NCI-H460 (cell line): ENCODE measurements at places on chromosomes 11 and 22.

DNA sequence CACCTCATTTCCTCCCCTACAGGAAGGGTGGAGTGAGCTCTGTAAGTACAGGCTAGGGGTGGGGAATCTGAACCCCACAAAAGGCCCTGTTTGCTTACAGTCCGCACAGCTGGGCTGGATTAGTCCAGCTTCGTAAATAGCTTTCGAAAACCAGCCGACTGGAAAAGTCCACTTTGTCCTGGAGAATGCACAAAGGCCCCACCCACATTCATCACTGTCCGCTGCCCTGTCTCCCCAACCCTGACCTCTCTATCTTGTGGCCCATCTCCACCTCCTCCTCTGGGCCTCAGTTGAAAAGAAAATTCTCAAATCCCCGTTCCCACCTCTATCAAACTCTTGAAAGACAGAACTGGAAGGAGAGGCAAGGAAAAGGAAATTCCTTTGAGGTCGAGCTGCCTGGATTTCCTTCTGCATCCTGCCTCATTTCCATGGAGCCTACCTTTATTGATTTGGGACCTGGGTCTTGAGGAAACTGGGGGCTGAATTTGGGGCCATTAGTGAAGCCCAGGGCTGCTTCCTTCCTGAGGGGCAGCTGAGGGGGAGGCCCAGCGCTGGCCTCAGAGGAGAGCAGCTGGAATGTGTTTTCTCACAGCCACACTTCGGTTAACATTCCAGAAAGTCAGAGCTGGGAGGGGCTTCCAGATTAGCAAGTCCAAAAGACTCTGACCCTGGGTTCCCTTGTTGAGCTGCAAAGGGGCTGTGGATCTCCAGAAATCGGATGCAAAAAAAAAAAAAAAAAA is 147.6 kb downstream of the FBXO7 start:
- DNase-seq, result no peak

DNA sequence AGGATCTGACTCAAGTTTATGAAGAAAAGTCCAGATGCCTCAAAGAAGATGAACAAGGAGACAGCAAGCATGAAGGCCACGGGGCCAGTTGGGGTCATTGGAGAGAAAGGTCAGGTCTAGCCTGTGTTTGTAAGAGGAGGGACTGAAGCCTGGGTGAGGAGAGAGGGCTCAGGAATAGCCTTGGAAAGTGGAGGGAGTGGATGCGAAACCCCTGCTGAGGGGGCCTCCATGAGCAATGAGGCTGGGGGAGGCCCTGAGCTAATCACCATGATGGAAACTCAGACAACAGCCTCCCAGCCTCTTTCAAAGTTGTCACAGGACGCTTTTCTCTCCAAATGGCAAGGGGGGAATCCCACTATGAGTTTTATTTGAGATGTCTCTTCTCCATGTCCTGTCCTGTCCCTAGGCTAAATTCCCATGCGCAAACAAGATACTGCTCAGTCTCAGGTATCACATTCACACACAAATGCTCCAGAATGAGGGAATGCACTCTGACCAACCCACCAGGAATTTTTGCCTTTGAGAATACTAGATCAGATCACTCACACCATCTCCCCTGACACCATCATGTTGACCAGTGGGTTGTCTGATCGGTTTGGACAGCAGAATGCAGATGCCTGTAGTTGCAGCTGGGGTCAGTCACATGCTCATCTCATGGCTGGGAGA is 51.3 kb upstream of the TOP3B start:
- DNase-seq, result no peak

- DNase-seq, result no peak
These were observed 214.7 kb upstream of the CADM1 start for GRCh38 chr11:115718945-115719344.

DNA sequence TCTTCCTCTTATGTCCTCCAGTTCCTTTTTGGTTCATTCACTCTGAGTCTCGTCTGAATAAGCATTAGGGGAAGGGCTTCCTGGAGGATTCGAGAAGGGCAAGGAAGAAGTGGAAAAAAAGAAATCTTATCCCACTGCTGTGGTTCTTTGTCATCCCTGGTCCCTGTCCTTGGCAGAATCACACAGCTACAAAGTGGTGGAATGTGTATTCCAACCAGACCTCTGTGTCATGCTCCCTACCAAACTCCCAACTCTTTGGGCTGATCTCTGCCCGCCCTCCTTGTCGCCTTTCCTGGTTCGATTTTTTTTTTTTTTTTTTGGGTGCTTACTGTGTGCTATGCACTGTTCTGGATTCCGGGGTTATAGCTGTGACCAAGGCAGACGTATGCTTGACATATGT is 61.0 kb downstream of the TEAD1 start:
- no peak for DNase-seq

- DNase-seq, result no peak
These were observed 139.2 kb downstream of the WNT11 start for GRCh38 chr11:76067099-76067498.

GRCh38 chr11:121688055-121688491 is 235.3 kb upstream of the SORL1-AS1 start:
- no peak for DNase-seq

GRCh38 chr11:114280696-114281095 is 15.5 kb upstream of the NNMT start:
- no peak for DNase-seq

- no peak for DNase-seq
These were observed 14.6 kb downstream of the MRGPRD start for GRCh38 chr11:68965901-68966853.

GRCh38 chr22:23754220-23754919 is at the start of gene VPREB3:
Gene VPREB3, minus strand, starts transcription at chr22:23754425. Its CDS starts 62 bp downstream, at chr22:23754363.
- no peak for DNase-seq

GRCh38 chr11:79482800-79483199 is 42.0 kb upstream of the TENM4 start:
- DNase-seq, result no peak

DNA sequence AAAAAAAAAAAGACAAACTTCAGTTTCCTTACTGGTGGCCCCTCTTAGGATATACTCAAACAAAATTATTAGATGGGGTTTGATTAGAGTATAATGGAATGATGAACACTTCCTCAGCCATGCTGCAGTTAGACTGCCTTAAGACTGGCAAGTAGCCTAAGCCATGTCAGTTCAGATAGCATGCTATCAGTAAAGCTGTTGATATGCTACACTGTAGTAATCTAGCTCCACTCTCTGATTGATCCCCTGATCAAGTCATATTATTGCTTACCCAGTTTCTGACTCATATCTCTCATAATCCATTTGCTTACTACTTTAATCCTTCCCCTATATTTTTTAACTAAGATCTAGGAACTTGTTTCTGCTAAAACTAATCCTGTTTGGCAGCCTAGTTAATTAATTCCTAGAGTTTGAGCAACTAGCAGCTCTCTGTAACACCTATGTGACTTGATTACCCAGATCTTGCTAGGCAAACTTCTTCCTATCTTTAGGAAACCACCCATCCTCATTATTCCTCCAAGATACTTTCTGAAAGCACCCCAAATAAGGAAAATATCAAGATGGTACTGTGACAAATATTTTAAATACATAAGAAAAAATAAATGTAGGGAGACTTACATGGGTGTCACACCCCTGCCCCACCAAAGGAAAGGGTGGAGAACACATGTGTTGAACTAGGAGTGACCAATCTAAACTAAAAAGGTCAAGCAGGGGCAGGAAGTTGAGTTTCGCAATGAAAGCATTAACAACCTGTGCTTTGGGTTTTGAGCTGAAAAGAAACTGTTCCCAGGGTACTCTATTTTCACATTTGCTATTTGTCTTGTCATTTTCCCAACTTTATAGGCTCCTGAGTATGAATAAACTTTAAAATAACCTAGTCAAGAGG is 43.2 kb downstream of the PIK3C2A start:
- DNase-seq, result peak; percentile 6

GRCh38 chr11:71268706-71269321 is 16.4 kb upstream of the SHANK2 start:
- no peak for DNase-seq

DNA sequence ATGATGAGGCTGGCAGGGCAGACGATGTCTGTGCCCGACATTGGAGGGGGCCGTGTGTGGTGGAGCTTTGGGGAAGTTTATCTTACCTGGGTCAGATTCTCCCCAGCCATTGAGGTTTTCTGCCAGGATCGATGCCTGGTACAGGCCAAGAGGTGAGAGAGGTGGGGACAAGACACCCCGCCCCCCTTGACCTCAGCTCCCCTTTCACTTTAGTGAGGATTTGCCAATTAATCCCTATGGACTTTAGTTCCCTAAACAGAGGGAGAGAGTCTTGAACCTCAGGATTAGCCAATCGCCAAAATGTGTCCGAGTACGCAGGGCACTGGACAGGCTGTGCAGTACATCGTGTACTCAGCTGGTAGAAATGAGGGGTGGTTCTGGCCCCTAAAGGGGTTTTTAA is 541 bp downstream of the HORMAD2 start:
- DNase-seq, result no peak

DNA sequence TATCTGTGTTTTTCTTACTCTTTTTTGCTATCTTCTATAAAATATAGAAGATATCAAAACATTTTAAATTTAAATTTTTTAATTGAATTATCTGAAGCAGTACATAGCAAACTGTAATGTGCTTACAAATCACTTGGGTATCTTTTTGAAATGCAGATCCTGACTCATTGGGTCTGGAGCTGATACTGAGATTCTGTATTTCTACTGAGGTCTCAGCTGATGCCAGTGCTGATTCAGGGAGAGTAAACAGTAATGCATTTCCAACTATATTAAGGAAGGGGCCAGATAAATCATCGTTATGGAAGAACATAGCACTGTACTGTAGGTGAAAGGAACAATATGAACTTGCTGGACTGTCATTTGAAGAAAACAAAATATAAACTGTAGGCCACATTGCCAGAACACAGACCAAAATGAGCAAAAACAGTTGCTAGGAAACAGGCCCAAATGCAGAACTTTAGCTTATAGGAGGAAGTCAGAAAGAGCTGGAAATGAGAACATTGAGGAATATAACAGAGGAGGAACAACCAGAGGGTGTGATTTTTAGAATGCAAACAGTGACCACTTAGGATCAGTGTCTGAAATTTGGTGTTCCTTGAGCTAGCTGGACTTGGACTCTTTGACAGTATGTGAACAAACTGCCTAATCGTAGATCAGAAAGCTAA is 3.3 kb downstream of the ARL14EP start:
- no peak for DNase-seq
